ENCODE measurements at places on chromosomes 4 and X.

DNA sequence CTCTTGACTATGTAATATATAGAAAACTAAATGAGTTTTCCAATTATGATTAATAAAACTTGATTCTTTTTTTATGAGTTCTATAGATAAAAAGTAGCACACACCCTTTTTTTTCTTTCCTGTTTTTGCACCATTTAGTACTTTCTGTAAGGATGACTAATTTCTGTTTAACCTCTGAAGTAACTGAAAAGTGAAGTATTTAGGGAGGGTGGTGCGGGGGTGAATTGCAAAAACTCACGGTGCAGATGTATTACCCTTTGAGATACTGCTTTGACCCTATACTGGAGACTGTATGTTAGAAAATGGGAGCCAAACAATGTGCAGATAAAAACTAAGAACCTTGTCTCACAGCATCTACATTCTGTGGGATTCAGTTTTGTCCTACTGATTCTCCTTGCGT, 471.6 kb downstream of the DTHD1 start:
- ATAC-seq = no peak

GRCh38 chr4:182400081-182400480, 156.9 kb downstream of the TENM3 start:
- no peak for ATAC-seq

DNA sequence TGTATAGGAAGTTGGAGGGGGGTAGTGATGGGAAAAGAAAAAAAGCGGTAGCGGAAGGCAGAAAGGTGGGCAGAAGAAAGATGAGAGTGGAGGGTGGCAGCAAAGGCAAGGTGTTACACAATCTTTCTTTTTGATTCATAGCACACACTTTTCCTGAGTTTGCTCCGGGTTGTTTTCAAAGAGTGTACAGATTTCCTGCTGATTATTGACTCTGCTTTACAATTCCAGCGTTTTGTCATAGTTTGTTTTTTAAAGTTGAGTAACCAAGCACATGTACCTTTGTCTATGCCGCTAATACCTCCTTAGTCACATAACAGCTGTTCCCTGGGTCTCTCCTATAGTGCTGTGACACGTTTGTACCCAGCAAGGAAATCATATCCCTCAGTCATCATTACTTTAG, 50.3 kb downstream of the AGA start:
- no peak for ATAC-seq

- ATAC-seq = no peak
These were observed 10.5 kb downstream of the USP11 start for GRCh38 chrX:47243351-47243750.

- no peak for ATAC-seq
These were observed 102.8 kb upstream of the OR13H1 start for GRCh38 chrX:131441033-131441432.

GRCh38 chr4:41752081-41752836, 3.7 kb upstream of the PHOX2B start:
- no peak for ATAC-seq

- ATAC-seq = peak; percentile 57
These were observed 16.8 kb downstream of the FGFR3 start for GRCh38 chr4:1809754-1810502.

GRCh38 chrX:101206471-101206870, 13.1 kb upstream of the DRP2 start:
- ATAC-seq = no peak

GRCh38 chr4:149409555-149409962, 406.1 kb downstream of the IQCM start:
- no peak for ATAC-seq

DNA sequence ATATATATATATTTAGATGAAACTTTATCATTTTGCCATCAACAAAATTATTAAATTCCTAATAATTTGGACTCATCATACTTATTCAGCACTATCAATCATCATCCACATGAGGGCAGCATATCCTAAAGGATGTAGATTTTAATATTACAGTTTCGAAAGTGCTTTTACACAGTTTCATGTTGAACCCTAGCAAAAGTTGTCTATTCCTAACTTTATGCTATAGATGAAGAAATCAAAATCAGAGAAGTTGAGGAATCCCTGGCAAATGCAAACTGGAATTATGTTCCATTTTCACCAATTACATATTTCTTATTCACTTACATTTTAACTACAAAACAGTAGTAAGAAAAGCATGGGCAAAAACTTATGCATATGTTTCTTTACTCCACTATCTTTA, 36.6 kb upstream of the UGT2A1 start:
- no peak for ATAC-seq

GRCh38 chr4:82798168-82799005, at the start of gene SCD5:
Gene SCD5 (minus strand): TSS chr4:82798796. CDS start chr4:82798537, 259 bp downstream.
- ATAC-seq = peak; percentile 93

DNA sequence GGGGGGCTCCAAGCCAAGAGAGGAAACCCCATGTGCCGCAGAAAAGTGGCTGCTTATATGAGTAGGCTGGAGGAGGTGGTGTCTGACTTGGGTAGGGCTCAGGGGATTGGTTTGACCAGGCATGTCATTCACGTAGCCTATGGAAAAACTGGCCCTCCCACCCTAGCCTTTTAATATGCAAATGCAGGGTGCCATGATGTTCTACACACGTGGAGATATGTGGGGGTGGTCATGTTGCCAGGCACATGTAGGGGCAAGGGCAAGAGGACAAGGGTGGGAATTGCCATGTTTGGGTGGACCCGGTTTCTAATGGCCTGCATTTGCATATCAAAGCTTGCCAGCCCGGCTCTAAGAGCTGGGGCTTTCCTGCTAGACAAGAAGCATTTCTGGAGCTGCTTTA, 86.9 kb upstream of the SHISA3 start:
- ATAC-seq = no peak

DNA sequence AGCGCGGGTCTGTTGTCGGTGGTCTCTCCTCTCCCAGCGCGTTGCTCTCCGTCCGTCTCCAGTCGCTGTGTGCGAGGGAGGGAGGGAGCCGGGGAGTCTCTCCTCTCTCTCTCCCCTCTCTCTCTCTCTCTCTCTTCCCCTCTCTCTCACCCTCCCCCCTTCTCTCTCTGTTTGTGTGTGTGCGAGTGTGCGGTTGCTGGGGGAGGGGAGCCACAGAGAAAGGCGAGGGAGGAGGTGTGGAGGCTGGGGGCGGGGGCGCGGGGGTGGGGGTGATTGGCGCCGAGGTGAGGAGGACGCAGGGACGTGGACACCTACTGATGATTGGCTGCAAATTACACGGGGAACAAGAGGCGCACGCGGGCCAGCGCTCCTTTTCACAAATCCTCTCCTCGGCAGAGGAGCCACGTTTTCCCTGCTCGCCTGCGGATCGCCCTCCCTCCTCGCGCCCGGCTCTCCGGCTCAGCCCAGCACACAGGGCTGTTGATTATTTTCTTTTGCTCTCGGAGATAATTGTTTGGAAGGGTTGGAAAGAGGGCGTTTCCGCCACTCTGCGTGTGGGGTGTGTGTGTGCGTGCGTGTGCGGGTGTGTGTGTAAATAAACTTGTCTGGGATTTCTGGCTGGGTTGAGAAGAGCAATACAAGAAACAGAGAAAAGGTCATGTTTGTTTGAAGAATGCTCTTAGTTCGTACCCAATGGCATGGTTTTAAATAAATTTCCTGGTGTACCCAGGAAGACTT, at the start of gene CXXC4:
CXXC4 (minus strand) TSS at position 73 of the 738 bp plus-strand sequence. CDS start 3,092 bp downstream, outside the sequence.
- ATAC-seq = peak; percentile 80
